Progenitor cell of endocrine pancreas (in vitro differentiated cells): ENCODE measurements at places on chromosomes 6 and 20. TPM values are rescaled to one million over a fixed set of nuclear protein-coding genes. Genes with fewer than 3 reads are reported as not detected.

DNA sequence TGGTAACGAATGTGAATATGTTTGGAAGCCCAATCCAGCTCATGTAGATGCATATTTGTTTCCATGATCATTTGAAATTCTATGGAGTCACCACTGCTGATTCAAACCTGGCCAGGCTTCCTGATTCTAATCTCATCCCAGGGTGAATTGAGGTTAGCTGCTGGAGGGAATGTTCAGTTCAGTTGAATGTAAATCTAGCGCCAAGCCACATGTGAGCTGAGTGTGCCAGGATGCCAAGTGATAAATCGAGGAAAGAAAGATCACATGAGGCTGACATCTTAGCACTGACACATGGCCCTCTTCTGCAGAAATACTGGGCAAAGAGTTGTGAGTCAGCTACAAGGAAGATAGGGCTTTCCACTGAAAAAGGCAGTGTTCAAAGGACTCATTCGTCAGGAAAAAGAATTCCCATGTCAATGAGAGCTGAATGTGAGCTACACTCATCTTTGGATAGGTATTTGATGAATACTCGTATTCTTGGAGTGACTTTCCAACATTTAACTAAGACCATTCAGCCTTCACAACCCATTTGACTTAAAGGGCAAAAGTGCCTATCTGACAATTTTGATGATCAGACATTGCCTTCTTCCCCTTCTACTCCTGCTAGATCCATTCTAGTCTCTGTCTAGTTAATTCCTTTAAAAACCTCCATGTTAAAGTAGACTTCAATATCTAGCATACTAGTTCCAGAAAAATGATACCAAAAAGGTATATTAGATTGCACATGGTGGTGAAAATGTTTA lies 172.1 kb downstream of the MTFR2 start:
- no peak overlapping the region for H3K27ac ChIP-seq
- H3K4me1 ChIP-seq: no peaks in the 10 kb centered on the region
- no peak for DNase-seq
- H3K4me3 ChIP-seq: no peak overlapping the region
- H3K27me3 ChIP-seq: no peaks in the 10 kb centered on the region
- H3K36me3 ChIP-seq: no peaks in the 10 kb centered on the region

Gene OR2B6
- not detected in 2 replicates for total RNA-seq

Gene SDC4
- total RNA-seq: 112 and 121 TPM in 2 replicates

DNA sequence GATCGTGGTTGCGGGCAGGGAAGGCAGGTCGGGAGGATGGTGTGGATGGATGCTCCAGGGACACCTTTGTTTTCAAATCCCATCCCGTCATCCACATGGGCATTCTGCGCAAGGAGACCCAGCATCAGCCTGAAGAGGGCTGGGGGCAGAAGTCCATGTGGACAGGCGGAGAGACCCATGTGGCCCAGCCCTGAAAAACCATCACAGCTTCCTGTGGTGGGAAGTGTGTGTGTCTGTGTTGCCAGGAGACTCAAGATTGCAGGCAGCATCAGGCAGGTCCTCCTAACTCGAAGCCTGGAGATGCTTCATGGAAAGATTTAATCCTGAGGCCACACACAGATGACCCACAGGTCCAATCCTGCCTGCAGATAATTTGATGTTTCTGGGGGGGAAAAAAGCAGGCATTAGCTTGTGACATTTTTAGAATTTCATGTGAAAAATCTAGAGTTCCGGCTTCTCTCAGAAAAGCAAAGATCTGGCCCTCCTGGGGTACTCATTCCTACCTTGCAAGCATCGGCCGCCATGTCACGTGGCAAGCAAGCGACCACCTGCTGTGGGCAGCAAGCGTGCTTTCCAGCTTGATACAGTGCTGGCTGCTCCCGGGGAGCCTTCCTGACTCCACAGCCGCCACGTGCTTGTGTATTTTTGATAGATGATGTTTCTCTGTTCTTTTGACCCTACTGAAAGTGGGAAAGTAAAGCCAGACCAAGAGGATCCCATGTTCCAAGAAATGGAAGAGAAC lies 25.8 kb downstream of the BCAS4 start:
- no peak overlapping the region for H3K4me3 ChIP-seq
- peaks cover 7% of the 10 kb centered on the region for H3K4me1 ChIP-seq
- no peaks in the 10 kb centered on the region for H3K27me3 ChIP-seq
- H3K27ac ChIP-seq: no peak overlapping the region
- peaks cover 4% of the 10 kb centered on the region for H3K36me3 ChIP-seq

GRCh38 chr6:28587746-28588075 lies 62.0 kb downstream of the GPX5 start:
- DNase-seq: no peak
- no peaks in the 10 kb centered on the region for H3K36me3 ChIP-seq
- peak overlapping the region; percentile 93 for H3K4me3 ChIP-seq
- peak overlapping the region; percentile 86 for H3K27ac ChIP-seq

DNA sequence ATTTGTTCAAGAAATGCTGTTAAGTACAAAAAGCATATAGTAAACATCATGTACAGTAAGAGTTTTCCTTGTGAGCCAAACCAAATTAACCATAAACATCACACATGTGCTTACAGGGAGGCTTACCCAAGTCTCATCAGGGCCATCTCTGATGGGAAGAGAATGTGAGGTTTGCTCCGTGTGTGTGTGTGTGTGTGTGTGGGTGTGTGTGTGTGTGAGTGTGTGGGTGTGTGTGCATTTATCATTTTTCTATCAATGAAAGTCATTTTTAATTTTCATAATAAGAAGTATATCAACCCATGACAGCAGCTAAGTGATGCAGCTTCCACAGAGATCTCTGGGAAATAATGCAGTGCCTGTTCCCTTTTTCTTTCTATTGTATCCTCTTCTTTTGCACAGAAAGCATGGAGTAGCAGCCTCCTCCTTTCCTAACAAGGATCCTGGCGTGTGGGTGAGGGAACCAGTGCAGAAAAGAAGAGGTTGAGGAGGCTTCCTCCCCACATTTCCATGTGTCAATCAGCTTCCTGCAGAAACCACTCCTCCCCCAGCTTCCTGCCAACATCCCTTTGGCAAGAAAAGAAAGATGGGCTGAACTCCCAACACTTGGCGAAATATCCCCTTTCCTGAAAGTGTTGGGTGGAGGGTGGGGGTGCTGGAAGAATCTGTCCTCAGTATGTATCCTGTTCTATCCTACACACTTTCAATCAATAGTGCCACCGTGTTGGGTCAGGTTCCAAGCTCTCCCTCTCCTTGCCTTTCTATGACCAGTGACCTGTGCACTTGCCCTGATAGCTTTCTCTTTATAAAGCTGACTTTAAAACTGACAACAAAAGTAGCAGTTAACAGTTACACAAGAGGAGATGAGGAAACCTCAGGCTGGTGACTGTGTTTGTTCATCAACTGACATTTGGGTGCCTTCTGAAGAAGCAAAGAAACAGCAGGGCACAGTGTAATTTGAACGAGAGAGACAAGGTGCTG lies 251.8 kb upstream of the CITED2 start:
- H3K36me3 ChIP-seq: no peaks in the 10 kb centered on the region
- no peaks in the 10 kb centered on the region for H3K27me3 ChIP-seq
- peaks cover 7% of the 10 kb centered on the region for H3K4me1 ChIP-seq
- no peak overlapping the region for H3K27ac ChIP-seq
- DNase-seq: no peak

Gene RREB1
- 67.2 and 71.7 TPM in 2 replicates for total RNA-seq

Gene APOM
- 7.1 and 7.5 TPM in 2 replicates for total RNA-seq

Gene GHRH
- total RNA-seq: 0.75 TPM in 1 of 2 replicates, not detected in the other

Gene DDX39B
- 766 and 810 TPM in 2 replicates for total RNA-seq

Gene PHACTR3
- total RNA-seq: 1.1 and 1.4 TPM in 2 replicates

DNA sequence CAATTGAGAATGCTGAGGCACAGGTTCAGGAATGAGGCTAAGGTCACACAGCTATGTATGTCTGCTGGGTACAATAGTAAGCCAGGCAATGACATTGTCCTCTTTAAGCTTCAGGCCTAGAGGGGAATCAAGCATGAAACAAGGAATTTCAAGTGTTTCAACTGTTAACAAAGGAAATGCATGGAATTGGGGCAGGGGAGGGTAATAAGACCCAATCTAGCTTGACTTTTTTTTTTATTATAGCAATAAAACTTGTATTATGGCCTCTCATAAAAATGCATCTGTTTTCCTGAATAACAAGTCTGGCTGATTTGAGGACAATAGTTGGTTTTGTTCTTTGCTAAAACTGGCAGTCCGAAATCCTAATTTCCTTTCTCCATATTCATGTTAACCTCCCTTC lies 336.7 kb downstream of the CBLN4 start:
- H3K27me3 ChIP-seq: peaks cover 41% of the 10 kb centered on the region
- no peak overlapping the region for H3K27ac ChIP-seq
- H3K4me3 ChIP-seq: no peak overlapping the region
- H3K36me3 ChIP-seq: no peaks in the 10 kb centered on the region
- peaks cover 9% of the 10 kb centered on the region for H3K4me1 ChIP-seq
- no peak for DNase-seq

Gene BPIFB1
- not detected in 2 replicates for total RNA-seq

DNA sequence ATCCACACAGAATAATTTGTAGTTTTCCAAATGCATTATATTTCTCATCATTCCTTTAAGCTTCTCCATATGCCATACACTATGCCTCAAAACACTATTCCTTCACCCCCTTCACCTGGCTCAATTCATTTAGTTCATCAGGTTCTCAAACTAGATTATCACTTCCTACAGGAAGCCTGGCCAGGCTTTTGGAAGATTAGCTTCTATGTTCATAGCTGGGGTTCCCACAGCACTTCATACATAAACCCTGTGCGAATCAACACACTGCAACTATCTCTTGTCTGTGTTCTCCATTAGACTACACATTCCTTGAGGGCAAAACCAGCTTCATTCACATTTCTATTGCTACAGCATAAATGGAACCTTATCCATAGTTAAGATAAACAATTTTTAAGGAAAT lies 40.5 kb upstream of the PLN start:
- no peaks in the 10 kb centered on the region for H3K36me3 ChIP-seq
- no peaks in the 10 kb centered on the region for H3K27me3 ChIP-seq
- no peak overlapping the region for H3K27ac ChIP-seq
- no peak overlapping the region for H3K4me3 ChIP-seq
- no peak for DNase-seq

- H3K4me1 ChIP-seq: no peaks in the 10 kb centered on the region
- H3K27ac ChIP-seq: no peak overlapping the region
- H3K27me3 ChIP-seq: peaks cover 6% of the 10 kb centered on the region
- no peaks in the 10 kb centered on the region for H3K36me3 ChIP-seq
Observed at GRCh38 chr20:52589251-52589812, 382.8 kb upstream of the TSHZ2 start.

- H3K36me3 ChIP-seq: peaks cover 24% of the 10 kb centered on the region
- no peak for DNase-seq
- no peaks in the 10 kb centered on the region for H3K27me3 ChIP-seq
- H3K4me3 ChIP-seq: no peak overlapping the region
- no peak overlapping the region for H3K27ac ChIP-seq
Observed at GRCh38 chr20:13791540-13792459, 7.0 kb downstream of the NDUFAF5 start.

DNA sequence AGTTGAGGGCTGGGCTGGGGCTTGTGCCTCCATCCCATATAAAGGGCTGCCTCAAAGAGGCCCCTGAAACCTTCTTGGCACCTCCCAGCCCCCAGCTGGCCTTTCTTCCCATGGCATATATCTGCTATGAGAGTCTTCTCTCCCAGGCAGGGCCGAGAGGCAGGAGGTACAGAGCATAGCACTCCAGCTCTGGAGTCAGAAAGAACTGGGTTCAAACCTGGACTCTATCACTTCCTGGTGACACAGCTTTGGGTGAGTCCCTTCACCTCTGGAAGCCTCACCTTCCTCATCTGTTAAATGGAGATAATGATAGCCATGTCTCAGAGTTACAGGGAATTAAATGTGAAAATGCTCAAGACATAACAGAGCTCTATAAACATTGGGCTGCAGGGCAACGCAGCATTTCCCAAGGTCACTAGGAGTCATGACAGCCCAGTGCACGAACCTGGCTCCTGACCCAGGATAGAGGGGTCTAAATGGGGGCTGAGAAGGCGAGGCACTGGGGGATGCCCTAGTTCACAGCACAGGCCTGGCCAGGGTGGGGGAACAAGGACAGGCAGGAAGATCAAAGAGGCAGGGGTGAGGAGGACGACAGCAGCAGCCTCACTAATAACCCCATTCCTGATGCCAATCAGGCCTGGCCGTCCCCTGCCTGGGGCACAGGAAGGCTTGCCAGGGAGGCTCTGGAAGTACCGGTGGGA lies 1.9 kb downstream of the FAM83C start:
- no peak for DNase-seq
- no peak overlapping the region for H3K4me3 ChIP-seq
- H3K36me3 ChIP-seq: no peaks in the 10 kb centered on the region
- H3K4me1 ChIP-seq: peaks cover 24% of the 10 kb centered on the region

- no peak overlapping the region for H3K4me3 ChIP-seq
- no peak for DNase-seq
- no peak overlapping the region for H3K27ac ChIP-seq
- H3K27me3 ChIP-seq: peaks cover 3% of the 10 kb centered on the region
Observed at GRCh38 chr6:164114051-164114450, 699.5 kb downstream of the QKI start.

GRCh38 chr6:20024316-20024673 lies 187.1 kb downstream of the ID4 start:
- no peak overlapping the region for H3K27ac ChIP-seq
- H3K27me3 ChIP-seq: peaks cover 2% of the 10 kb centered on the region
- no peaks in the 10 kb centered on the region for H3K36me3 ChIP-seq
- DNase-seq: no peak
- no peaks in the 10 kb centered on the region for H3K4me1 ChIP-seq

GRCh38 chr6:6539036-6539435 lies 49.5 kb upstream of the LY86 start:
- H3K36me3 ChIP-seq: no peaks in the 10 kb centered on the region
- no peak overlapping the region for H3K4me3 ChIP-seq
- DNase-seq: no peak
- no peak overlapping the region for H3K27ac ChIP-seq
- peaks cover 41% of the 10 kb centered on the region for H3K27me3 ChIP-seq
- H3K4me1 ChIP-seq: no peaks in the 10 kb centered on the region

DNA sequence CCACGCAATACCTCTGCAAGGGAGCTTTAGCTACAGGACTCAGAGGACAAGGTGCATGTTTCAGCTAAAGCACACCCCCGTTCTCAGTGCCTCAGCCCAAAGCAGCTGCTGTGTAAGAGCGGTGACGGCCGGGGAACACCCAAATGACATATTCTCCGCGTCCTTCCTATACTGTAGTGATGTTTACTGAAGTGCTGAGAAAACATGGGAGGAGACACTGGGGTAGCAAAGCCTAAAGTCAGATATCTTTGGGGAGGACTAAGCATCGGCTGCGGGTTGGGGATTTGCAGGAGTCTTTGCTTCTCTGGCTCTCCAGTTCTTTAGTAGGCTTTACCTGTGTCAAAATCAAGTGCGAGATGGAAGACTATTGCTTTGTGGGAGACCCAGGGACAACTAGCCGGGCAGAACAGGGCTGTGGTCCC lies 1.7 kb downstream of the SLC22A23 start:
- no peak overlapping the region for H3K27ac ChIP-seq
- peaks cover 22% of the 10 kb centered on the region for H3K4me1 ChIP-seq
- no peak for DNase-seq
- H3K27me3 ChIP-seq: no peaks in the 10 kb centered on the region
- no peak overlapping the region for H3K4me3 ChIP-seq

Gene MAN1A1
- 27.6 and 29.3 TPM in 2 replicates for total RNA-seq

DNA sequence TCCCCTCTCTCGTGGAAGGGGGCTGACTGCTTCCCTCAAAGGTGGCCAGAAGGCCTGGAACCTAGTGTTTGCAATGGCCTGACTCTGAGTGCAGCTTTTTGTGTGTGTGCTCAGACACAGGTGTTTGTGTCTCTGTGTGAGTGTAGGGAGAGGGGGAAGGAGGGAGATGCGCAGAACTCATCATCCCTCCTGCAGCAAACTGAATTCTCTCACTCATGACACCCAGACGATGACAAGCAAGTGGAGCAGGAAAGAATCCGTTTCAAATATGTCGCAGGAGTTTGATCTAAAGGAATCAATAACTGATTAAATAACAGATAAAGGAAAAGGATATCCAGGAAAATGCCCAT lies 101.4 kb downstream of the TNFAIP3 start:
- H3K27ac ChIP-seq: no peak overlapping the region
- no peaks in the 10 kb centered on the region for H3K36me3 ChIP-seq
- H3K4me3 ChIP-seq: no peak overlapping the region
- no peaks in the 10 kb centered on the region for H3K4me1 ChIP-seq
- DNase-seq: no peak
